ENCODE measurements at places on chromosomes 5 and 9.

- no peak for DNase-seq
Observed at GRCh38 chr5:156466871-156467270, 139.9 kb downstream of the SGCD start.

DNA sequence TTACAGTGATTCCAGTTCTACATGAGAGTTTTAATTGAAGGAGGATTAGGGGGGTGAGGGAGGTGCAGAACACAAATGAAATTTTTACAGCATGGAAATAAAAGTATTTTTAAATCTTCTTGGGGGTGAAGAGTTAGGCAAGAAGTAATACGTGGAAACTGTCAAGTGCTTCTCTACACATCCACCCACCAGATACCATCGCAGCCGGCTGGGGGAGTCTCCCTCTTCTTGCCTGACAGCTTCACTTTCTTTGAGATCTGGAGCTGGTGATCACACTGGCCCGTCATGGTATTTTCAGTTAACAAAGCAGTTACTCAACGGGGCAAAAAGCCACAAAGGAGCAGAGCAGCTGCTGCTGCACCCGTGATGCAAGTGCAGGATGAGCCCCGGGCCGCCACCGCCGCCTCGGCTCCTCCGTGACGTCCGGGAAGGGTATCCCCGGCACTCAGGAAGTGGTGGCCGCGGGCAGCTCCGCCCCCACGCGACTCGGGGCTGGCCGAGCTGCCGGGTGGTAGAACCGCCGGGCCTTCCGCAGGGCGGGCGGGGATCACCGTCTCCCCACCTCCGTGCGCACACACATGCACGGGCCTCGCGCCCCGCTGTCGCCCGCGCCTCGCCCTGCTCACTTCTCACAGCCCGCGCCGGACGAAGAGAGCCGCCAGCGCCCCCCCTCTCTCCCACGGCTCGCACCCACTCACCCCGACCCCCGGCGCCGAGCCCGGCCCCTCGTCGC is 2.4 kb upstream of the NR4A3 start:
- peak; percentile 92 for DNase-seq

DNA sequence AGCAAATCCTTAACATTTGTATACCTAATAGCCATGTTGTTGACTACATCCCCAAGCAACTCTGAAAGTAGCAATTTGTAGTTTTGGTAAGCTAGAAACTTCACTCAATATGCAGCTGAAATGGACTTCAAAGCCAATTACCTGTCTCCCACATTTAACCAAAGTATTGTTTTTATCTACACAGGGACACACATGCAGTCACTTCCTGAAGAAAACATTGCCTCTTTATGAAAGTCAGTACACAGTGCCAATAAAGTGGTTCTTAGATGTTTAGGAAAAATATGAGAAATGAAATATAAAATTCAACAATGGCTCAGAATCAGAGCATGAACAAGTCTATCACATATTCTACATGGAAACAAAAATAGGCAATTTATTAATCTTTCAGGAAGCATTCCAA is 49.2 kb downstream of the OXCT1 start:
- no peak for DNase-seq

DNA sequence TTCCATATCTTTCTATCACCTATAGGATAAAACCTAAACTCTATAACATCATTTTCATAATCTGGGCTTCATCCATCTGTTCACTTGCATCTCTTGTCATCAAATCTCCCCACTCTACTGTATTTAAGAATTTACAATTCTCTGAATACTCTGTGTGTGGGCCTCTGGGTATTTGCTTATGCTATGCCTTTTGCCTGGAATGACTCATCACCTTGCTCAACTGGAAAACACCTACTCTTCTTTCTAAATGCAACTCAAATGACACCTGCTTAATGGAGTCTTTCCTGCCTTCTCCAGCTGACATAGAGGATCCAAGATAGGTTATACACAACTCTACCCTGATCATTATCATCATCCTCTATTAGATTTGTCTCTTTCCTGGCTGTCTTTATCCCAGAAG is 421.7 kb downstream of the SPATA31D1 start:
- no peak for DNase-seq

DNA sequence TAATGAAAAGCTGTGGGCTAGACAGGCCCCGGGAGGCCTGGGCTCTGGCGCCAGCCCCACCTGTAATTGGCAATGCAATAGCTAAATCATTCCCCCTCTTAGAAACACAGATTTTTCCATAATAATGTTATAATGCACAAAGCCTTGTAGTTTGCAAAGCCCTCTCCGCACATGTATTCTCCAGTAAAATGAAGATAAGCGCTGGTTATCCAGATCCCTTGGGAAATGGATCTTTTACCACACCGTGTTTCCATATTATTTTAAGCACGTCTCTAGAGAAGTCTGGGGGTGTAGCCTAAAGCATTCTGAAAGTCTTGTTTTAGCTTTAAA is 1.1 kb upstream of the APBA1 start:
- DNase-seq: no peak

DNA sequence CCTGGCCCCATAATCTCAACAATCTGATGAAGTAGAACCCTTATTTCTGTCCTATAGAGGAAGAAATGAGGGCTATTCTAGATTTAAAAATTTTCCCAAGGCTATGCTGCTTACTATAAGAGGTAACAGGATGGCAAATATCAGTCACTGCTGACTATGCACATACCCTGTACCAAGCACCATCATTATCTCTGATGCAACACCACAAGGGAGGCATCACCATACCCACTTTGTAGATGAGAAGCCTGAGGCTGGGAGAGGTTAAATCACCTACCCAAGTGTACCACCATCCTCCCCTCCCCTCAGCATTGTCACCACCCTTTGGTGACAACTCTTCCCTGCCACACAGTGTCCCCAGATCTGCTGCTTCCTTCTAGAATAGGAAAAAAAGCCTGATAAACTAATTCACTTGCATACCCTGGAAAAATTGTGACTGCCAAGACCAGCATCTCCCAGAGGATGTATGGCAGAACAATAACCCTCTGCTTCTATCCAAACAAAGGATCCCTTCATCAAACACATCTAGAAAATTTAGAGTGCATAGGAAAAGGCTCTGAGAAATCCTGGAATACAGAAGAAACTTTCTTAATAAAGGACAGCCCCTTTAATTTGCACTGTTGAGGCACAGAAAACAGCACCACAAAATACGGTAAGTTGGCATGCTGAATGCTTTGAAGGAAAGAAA is 48.3 kb downstream of the PRRC1 start:
- no peak for DNase-seq

GRCh38 chr5:172683645-172684471 is 42.8 kb downstream of the NEURL1B start:
- peak; percentile 29 for DNase-seq

DNA sequence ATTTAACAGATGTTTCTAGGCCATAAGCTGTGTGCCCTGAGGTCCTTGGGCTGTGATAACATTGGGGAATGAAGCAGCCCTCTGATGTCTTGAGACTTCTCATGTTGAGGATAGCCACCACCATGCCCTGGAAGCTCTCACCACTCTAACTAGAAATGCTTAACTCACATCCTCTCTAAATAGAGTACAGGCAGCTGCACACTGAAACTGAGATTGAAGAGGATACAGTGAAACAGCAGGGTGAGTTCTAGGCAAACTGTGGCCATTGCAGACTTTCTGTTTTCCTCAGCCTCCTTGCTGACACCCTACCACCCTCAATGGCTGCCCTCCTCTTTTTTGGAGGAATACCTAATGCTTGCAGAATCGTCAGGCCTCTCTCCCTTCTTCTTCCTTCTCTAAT is 22.4 kb downstream of the UTP15 start:
- DNase-seq: no peak

DNA sequence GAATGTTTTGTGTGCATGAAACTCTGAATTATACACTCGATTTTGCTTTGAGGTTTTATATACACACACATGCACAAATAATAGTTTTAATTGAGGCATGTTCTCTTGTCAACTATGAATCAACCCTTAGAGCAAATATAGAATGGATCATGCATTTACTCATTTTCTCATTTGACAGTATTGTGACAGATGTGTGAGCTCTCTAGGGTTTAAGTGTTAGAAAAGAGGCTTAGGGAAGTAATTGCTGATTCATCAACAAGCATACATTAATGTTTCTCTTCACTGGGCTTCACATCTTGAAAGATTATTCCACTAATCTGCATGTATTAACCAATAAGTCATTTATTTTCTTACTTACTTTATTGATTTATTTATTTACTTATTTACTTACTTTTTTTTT is 1356.8 kb upstream of the ACO1 start:
- DNase-seq: no peak

- DNase-seq: no peak
Observed at GRCh38 chr5:134547999-134548658, 22.7 kb downstream of the JADE2 start.

- no peak for DNase-seq
Observed at GRCh38 chr5:87560528-87560927, 147.8 kb upstream of the CCNH start.

GRCh38 chr9:14881006-14881405 is 29.2 kb downstream of the FREM1 start:
- no peak for DNase-seq
